ENCODE measurements at places on chromosomes 6 and 20.

GRCh38 chr6:166572370-166573261 lies 13.9 kb downstream of the RAMACL start:
- DNase-seq, result no peak

DNA sequence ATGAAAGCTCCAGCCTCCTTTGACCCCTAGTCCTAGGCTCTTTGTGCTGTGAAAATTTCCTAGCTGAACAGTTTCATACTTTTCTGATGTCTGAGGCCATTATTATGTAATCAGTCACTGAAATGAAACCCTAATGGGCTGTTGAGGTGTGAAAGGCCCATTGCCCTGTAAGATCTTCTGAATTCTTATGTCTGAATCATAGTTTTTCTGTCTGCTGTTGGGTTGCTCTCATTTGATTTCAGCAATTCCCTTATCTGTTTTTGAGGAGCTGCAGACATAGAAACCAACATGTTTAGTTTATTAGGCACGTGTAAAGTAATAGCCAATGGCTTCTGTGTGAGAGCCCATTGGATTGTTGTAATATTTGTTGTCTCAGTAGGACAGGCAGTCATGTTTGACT lies 118.1 kb downstream of the EYA4 start:
- DNase-seq, result no peak

DNA sequence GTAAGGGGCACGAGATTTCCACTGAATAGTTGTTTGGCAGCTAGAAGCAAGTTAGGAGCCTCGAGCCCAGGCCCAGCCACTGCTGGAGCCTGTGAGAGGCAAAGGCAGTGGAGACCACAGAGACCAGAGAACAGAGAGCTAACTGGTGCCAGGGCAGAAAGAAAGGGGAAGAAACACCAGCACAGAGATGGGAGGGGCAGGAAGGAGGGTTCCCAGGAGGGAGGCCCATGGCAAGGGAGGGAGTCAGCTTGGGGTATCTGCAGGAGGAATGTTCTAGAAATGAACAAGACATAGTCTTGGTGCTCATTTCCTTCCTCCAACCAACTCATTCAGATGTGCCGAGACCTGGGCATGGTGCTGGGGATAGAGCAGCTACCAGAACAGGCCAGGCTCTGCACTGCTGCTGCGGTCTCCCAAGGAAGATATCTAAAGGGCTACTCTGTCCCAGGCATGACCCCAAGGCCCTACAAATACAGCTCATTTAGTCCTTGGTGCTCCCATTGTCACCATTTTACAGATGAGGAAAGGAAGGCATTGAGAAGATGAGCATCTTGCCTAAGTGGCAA lies 10.7 kb downstream of the ANGPT4 start:
- peak; percentile 70 for DNase-seq

DNA sequence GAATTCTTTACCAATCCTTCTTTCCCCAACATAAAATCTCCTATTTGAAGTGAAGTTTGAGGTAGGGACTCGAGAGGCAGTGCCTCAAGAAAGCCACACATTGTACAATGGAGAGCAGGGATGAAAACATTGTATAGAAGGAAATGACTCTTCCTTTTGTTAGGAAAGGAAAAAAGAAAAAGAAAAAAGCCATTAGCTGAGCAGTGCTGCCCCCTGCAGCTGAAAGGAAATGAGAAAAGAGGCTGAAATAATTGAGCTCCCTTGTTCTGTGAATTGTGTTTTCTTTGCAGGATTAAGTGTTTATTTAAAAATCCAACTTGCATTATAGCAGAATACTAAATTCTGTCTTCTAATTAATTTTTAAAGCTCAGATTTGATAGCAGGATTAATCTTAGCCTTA lies 162.9 kb upstream of the SASH1 start:
- peak; percentile 5 for DNase-seq

GRCh38 chr6:71349976-71350615 lies 61.5 kb downstream of the OGFRL1 start:
- peak; percentile 15 for DNase-seq

GRCh38 chr6:113006494-113006893 lies 659.4 kb downstream of the RFPL4B start:
- no peak for DNase-seq

DNA sequence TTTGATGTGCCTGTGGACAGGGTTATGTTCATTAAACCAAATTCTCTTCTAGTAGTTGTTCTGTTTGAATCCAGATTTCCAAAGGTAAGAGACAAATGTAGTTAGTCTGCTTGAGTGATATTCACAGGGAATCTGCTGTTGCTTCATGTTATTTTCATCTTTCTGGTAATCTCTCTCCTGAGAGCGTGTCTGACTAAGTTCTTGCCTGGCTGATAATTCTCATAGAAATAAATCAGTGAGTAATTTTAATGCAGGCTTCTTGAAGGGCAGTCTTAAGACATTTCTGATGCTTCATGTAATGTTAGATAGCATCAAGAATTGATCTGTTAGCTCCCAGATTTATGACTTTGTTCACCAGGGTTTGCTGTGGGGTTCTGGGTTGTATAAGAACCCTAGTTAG lies 54.2 kb downstream of the CTNNBL1 start:
- no peak for DNase-seq

DNA sequence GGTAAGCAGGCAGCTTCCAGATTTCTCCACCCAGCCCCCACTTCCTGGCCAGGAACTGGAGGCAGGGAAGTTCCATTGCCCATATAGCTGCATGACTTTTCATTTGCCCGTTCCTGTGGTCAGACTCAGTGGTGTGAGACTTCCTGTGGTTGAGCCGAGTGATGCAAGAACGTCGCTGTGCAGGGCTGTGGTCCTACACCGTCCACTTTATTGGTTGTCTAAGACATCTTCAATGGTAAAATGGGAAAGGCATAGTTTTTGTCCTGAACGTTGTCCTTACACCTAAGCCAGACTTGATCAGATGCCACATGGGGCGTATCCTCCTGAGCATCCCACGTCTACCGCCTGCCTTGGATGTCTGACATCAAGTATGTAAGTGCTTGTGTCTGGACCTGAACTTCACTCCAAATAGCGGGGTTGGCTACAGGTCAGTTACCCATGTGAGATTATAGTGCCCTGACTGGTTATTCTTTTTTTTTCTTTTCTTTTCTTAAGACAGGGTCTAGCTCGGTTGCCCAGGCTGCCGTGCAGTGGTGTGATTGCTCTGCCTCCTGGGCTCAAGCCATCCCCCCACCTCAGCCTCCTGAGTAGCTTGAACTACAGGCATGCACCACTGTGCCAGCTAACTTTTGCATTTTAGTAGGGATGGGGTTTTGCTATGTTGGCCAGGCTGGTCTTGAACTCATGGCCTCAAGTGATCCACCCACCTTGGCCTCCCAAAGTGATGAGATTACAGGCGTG lies 25.9 kb upstream of the GTSF1L start:
- peak; percentile 87 for DNase-seq

- DNase-seq, result no peak
Measured at GRCh38 chr6:90168693-90169131, 127.9 kb downstream of the BACH2 start.

DNA sequence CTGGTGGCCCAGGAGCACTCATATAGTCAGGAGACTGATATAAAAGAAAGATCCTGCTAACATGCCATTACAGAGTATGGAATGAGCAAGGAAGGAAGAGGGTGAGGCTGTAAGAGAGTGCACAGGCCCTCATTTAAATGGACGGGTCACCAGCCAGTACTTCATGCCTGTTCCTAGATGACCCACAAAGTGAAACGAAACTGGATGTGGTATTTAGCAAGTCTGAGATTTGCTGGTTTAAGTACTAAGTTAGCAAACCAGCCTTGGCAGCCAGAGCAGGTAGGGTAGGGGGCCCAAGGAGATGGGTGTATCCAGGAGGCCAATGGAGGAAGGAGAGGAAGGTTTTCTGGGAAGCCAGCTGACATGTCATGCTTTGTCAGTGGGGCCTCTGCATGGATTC lies 15.9 kb downstream of the NT5E start:
- peak; percentile 25 for DNase-seq

DNA sequence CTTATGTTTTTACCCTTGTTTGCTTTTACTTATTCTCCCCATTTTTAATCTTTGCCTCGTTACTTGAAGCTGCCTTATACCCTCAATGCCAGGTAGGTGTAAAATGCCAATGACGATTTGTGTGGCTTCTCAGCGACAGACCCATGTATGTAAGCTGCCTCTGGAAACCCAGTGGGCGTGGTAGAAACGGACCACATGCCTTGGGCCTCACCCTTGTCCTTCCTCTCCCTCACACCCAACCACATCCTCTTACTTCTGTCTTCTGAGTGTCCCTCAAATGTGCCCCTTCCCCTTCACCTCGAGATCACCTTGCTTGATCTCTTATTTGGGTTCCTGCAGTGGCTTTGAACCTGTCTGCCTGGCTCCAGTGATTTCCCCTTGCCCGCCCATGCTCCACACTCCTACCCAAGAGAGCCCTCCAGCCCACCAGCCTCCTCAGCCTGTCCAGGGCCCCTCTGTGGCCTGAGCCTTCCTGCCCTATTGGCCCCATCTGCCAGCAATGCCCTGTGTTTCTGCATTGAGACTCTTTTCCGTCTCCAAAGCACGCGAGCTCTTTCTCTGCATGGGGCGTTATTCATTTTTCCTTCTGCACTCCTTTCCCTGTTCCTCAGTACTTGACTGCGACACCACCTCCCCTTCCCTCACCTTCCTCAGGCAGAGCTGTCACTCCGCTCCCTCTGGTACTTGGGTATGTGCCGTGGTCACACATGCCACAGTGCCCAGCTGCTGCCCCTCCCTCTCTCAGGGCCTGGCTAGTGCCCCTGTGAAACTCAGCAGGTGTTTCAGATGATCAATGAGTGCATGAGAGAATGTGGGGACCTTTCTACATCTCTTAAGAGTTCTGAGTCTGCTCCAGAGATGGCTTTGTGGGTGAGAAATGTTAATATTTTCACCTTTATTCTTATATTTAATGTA lies 115.4 kb downstream of the SLX4IP start:
- DNase-seq, result peak; percentile 48

GRCh38 chr20:59102841-59103299 lies 60.3 kb upstream of the PRELID3B start:
- peak; percentile 70 for DNase-seq

- DNase-seq, result no peak
Measured at GRCh38 chr20:10701607-10702006, 27.8 kb upstream of the JAG1 start.

DNA sequence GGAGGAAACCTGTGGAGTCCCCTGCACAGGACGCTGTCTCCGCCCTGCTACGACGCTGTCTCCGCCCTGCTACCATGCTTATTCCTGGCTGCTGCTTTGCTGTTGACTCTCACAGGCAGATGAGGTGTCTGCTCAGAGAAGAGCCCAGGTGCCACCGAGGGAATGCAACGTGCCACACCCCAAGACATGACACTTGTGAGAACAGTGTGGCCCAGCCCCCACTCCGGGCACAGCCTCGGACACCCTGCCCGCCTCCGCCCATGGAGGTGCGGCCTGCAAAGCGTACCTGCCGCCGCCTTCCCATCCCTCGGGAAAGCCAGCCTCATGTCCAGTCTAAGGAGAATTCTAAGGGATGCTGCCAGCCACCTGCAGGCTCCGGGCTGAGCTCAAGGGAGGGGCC lies 15.6 kb upstream of the MRGBP start:
- DNase-seq, result no peak

DNA sequence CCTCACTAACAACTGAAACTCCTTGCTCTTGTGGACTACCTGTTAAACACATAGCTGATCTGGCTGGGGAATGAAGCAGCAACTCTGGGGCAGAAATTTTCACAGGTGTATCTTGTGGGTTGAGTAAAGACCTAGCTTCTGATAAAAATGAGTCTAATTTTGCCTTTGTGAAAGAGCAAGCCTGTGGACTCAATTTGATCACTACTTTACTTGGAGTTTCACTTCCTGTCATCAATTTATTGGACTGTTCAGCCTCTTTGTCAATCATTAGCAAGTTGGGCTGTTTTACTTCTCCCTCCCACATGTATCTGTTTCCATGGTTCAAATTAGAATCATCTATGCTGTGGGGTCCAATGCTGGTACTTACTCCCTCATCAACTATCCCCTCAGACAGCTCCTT lies 29.6 kb upstream of the CRIP3 start:
- DNase-seq, result no peak

GRCh38 chr6:62976566-62976965 lies 234.7 kb upstream of the FKBP1C start:
- no peak for DNase-seq

DNA sequence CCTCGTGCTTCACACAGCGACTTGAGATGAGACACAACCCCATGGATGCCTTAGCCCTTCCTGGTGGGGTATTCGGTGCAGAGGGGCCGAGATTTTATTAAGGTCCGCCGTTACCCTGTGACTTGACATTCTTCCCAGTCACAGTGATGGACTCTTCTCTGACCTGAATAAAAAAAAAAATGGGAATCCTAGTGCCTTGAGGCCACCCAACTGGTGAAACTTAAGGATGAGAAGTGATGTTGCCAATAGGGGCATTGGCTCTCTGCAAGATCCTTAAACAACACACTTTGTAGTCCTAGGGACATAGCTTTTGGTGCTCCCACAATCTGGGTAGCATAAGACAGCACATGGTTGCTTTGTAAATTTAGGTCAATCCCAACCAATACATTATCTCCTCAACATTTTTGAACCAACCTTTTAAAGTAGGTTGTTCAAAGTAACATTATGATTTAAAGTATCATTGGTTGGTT lies 814 bp upstream of the ADNP start:
- DNase-seq, result no peak

DNA sequence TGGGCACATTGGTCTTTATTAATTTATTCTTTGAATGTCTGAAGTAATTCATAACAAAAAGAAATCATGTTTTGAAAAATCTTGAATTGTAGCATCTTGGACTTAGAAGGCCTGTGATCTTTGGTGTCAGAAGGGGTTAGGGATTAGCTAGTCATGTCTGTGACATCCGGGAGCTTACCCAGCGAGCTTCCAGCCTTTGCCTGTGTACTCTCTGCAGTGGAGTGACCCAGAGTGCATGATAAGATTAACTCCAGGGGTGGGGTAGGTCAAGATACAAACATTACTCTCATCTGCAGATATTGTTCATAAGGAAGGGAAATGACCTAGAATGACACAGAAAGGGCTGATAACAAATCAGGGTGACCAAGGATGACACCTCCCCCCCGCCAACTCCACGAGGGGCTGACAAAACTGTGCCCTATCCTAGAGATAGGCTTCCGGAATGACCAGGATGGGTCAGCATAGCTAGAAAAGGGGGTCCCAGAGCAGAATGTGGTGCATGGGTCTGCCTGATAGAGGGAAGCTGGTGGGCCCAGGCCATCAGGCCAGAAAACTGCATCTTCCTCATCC lies 56.6 kb upstream of the BLCAP start:
- no peak for DNase-seq

DNA sequence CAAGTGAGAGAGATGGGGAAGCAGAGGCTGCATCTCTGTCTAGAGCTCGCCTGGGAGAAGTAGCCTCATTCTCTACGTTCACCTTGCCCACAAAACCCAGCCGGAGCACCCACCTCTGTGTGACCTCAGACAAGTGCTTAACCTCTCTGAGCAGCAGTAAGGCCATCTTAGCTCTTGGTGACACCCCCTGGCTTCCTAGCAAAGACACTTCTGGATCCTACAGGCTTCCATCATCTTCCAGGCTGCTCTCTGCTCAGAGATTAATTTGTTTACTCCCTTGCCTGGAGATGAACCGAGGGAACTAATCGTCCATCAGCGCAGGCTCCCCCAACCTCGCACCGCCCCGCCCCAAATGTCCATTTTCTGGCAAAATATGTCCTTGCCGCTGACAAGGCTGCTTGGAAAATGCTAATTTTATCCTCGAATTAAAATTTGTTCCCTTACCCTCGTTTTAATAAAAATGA lies 24.0 kb upstream of the CTNNBL1 start:
- DNase-seq, result no peak
